Astrocyte of the hippocampus (primary cell): ENCODE measurements at places on chromosomes 1 and 21.

DNA sequence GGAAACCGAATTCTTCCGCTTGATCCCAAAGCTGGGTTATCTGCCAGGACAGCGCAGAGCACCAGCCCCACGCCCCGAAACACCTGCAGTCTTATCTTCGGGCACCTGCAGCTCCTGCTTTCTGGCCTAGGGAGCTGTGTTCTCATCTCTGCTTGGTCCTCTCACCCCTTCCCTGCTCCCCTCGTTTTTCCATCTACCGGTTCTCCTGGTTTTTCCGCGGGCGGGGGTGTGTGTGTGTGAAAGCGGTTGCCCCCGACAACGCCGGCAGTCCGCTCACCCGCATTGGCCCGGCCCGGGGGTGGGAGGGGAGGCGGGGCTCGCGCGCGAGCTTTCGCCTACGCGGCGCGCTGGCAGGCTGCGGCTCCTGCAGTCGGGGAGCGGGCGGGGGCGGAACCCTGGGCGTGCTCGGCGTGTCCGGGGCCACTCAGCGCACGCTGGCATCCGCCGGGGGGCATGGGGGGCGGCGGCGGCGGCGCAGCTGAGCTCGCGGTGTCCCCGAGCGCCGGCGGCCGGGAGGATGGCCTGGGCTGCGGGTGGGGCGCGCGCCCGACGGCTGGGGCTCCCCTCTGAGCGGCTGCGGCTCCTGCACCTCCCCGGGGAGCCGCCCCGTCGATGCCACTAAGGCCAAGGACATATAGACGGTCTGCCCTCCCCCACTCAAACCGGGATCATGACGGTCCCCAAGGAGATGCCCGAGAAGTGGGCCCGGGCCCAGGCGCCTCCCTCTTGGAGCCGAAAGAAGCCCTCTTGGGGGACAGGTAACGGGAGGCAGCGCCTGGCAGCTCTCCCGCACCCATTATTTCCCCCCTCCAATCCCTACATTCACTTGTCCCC lies 3.2 kb downstream of the ATP8B2 start:
- DNase-seq: peak; percentile 89

DNA sequence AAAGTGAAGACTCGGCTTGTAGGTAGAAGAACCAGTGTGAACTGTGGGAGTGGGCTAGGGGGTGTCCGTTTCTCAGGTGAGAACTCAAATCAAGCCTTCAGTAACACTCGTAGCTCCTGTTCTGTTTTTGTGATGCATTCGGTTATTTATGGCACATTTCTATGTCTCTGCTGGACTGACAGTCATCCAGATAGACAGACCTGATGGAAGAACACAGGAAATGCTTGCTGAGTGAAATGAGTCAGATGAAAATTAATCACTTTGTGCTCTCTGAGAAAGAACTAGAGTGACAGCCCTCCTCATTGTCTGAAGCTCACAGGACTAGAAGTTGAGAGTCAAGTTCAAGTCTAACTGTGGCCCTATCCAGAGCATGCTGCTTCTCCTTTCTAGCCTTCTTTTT lies 360.1 kb upstream of the PLXNA2 start:
- peak; percentile 46 for DNase-seq

DNA sequence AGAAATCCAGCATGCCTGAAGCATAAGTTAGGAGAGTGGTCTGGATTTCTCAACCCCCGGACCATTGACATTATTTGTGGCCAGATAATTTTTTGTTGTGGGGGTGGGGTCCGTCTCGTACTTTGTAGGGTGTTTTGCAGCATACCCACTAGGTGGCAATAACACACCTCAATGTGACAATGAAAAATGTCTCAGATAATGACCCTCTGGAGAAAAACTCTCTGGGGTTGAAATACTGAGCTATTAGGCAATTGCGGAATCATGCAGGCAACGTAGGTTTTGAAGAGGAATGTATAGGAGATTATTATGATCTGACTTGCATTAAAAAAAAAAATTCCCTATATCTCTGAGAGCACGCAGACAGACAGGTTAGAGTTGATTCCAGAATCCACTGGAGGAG lies 25.3 kb upstream of the RRP15 start:
- DNase-seq: no peak

- DNase-seq: no peak
These were observed 128.4 kb downstream of the CYYR1 start for GRCh38 chr21:26444646-26445045.

DNA sequence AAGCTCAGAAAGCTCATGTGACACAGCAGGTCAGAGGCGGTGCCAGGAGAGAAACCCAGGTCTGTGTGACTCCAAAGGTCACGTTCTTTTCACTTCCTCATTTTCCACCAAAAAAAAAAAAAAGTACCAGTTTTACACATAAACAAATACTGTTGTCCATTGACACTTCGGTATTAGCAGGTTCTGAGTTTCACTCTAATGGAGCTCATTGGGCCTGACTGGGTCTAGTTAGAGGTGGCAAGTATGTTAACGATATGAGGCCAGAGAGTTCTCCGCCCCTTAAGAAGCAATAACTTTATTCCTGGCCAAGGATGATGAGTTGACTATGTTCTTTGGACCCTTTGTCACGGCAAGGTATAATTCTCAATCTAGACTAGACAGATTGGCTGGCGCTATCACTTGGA lies 30.0 kb upstream of the SDE2 start:
- DNase-seq: no peak

GRCh38 chr1:59502009-59502691 lies 205.3 kb downstream of the FGGY start:
- DNase-seq: peak; percentile 44

GRCh38 chr1:93679546-93679945 lies 2.1 kb downstream of the BCAR3 start:
- DNase-seq: no peak

GRCh38 chr21:29149808-29150425 lies 19.5 kb downstream of the MAP3K7CL start:
- peak; percentile 45 for DNase-seq

DNA sequence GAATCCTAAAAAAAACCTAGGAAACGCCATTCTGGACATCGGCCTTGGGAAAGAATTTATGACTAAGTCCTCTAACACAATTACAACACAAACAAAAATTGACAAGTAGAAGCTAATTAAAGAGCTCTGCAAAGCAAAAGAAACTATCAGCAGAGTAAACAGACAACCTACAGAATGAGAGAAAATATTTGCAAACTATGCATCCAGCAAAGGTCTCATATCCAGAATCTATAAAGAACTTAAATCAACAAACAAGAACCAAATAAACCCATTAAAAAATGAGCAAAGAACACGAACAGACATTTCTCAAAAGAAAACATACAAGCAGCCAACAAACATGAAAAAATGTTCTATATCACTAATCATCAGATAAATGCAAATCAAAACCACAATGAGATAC lies 58.6 kb downstream of the PTGFR start:
- DNase-seq: no peak

- peak; percentile 38 for DNase-seq
These were observed 51.5 kb upstream of the TNFSF4 start for GRCh38 chr1:173258479-173259264.

DNA sequence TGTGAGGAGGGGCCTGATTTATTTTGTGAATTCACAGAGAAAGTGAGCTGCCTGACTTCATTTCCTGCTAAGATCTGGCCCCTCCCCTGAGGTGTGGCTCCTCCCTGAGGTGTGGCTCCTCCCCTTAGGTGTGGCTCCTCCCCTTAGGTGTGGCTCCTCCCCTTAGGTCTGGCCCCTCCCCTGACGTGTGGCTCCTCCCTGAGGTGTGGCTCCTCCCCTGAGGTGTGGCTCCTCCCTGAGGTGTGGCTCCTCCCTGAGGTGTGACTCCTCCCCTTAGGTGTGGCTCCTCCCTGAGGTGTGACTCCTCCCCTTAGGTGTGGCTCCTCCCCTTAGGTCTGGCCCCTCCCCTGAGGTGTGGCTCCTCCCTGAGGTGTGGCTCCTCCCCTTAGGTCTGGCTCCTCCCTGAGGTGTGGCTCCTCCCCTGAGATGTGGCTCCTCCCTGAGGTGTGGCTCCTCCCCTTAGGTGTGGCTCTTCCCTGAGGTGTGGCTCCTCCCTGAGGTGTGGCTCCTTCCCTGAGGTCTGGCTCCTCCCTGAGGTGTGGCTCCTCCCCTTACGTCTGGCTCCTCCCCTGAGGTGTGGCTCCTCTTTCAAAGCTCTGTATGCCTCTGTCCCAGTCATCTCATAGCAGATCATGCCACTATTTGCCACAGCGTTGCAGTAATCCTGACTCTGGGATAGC lies 26.9 kb upstream of the LRRC3 start:
- DNase-seq: no peak

DNA sequence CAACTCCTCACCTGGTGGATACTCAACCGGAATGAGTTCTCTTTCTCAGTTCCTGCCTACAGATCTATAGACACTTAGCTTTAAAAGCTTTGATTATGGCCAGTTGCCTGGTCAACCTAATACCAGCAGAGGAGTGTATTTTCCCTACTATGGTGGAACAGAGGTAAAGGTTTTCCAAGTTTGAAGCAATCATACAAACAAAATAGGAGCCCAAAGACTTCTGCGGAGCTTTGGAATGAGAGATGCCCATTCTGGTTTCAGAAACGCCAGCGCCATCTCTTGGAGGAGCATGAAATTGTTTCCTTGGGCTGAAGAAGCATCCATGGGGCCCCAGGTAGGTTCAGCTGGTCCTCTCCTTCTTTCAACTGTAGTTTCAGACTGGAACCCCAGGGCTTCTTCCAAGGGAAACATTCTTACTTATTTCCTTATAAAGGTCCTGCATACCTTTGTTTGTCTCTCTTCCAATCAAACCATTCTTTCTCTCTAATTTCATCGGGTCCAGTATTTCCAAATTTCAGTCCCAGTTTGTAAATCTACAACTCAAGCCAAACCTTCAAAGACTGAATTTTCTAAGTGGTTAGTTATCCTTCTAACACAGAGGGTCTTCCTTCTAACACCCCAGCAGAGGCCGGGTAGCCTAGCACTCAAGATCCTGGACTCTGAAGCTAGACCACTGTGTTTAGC lies 95.9 kb downstream of the KCNJ15 start:
- peak; percentile 89 for DNase-seq

GRCh38 chr1:172917972-172918371 lies 132.8 kb downstream of the TNFSF18 start:
- DNase-seq: peak; percentile 94

DNA sequence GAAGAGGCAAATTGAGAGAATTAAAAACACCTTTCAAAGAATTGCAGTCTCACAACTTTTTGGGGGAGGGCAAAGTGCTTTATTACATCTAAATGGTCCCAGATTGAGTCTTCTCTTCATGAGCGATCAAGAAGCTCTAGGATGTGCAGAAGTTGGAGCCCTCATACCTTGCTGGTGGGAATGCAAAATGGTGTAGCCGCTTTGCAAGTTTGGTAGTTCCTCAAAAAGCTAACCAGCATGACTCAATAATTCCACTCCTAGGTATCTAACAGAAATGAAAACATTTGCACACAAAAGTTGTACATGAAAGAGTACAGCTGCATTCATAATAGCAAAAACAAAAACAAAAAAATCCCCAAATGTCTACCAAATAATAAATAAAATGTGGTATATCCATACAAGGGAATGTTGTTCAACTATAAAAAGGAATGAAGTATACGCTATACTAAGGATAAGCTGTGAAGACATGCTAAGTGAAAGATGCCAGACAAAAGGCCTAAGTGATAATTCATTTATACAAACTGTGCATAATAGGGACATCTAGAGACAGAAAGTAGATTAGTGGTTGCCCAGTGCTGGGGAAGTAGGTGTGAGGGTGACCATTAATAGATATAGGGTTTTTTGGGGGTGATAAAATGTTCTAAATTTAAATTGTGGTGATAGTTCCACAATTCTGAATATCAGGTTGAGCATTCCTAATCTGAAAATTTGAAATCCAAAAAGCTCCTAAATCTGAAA lies 55.2 kb downstream of the SELENOF start:
- DNase-seq: no peak

GRCh38 chr1:232856541-232856940 lies 51.3 kb downstream of the MAP10 start:
- DNase-seq: no peak

DNA sequence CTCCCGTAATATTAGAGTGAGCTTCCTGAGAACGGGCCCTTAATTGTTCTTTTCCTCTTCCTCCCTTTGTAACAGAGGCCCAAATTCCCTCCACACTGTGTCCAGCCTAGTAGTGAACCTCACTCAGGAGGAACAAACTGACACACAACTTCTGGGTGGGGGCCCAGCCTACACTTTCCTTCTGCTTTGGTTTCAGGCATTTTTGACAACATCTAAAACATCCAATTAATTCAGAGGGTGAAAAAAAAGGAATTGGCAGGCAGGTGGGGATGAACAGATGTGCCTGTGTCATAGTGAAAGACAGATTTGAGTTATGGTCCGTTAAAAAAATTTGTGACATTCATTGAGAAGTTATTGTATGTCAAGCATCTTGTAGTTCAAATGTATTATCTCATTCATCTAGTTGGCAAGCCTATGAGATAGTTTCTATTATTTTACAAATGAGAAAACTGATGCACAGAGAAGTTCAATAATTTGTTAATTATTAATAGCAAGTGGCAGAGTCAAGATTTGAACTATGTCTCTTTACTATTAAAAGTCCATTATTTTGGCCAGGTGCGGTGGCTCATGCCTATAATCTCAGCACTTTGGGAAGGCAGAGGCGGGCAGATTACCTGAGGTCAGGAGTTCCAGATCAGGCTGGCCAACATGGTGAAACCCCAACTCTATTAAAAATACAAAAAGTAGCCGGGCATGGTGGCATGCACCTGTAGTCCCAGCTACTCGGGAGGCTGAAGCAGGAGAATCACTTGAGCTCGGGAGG lies 41.6 kb upstream of the LRIG2 start:
- no peak for DNase-seq

DNA sequence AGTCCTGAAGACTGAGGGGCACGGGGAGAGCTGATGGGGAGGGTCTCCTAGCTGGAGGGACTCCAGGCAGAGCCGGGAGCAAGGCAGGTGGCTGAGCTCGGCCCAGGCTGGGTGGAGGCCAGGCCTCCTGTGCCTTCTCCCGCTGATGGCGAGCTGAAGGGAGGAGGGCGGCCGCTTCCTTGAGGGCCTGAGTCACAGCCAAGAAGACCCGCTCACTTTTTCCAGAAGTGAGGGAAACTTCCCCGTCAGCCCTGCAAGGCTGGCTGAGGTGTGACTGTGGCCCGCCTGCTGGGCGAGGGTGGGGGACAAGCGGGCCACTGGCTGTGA lies 1.7 kb upstream of the VWA1 start:
- peak; percentile 91 for DNase-seq

DNA sequence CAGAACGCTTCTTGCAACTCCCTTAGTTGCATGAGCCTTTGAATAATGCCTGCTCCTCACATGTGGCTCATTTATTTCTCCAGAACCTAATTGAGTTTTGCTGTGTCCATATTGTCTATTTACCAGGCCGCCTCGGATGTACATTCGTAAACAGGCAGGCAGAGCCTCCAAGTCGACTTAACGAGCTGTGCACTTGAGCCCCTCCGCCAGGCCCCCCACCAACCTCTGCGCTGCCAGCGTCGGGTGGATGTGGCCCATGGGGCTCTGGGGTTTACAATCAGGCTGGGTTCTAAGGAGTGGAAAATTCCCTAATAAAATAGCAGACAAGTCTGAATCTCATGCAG lies 106.1 kb downstream of the NPHP4 start:
- DNase-seq: no peak

GRCh38 chr21:41611966-41612606 lies 104.1 kb upstream of the TMPRSS2 start:
- peak; percentile 54 for DNase-seq

GRCh38 chr1:61138921-61139774 lies 56.8 kb downstream of the NFIA start:
- DNase-seq: no peak
